ENCODE measurements at places on chromosomes 3 and 15. TPM values are rescaled to one million over a fixed set of nuclear protein-coding genes. Genes with fewer than 3 reads are reported as not detected.

GRCh38 chr3:141646760-141647561, 91.1 kb upstream of the RNF7 start:
- no peaks in the 10 kb centered on the region for H3K27me3 ChIP-seq
- DNase-seq: peak; percentile 86

- no peaks in the 10 kb centered on the region for H3K27me3 ChIP-seq
- DNase-seq: no peak
- peaks cover 21% of the 10 kb centered on the region for H3K4me1 ChIP-seq
- H3K36me3 ChIP-seq: peaks cover 13% of the 10 kb centered on the region
Measured at GRCh38 chr15:42731461-42731860, 5.5 kb downstream of the CDAN1 start.

- DNase-seq: no peak
- H3K36me3 ChIP-seq: no peaks in the 10 kb centered on the region
- peaks cover 9% of the 10 kb centered on the region for H3K4me1 ChIP-seq
- H3K27me3 ChIP-seq: no peaks in the 10 kb centered on the region
- no peak overlapping the region for H3K4me3 ChIP-seq
Measured at GRCh38 chr3:100706365-100706764, 2.9 kb upstream of the TFG start.

GRCh38 chr15:48637639-48638038, 7.9 kb downstream of the FBN1 start:
- no peaks in the 10 kb centered on the region for H3K27me3 ChIP-seq
- H3K4me3 ChIP-seq: no peak overlapping the region
- H3K36me3 ChIP-seq: no peaks in the 10 kb centered on the region
- DNase-seq: no peak
- no peak overlapping the region for H3K27ac ChIP-seq

GRCh38 chr15:71758711-71759110, 51.6 kb upstream of the NR2E3 start:
- no peak overlapping the region for H3K27ac ChIP-seq
- DNase-seq: no peak
- H3K27me3 ChIP-seq: no peaks in the 10 kb centered on the region

GRCh38 chr3:178306432-178307115, 229.7 kb upstream of the KCNMB2 start:
- no peak overlapping the region for H3K4me3 ChIP-seq
- H3K36me3 ChIP-seq: no peaks in the 10 kb centered on the region
- no peaks in the 10 kb centered on the region for H3K27me3 ChIP-seq
- H3K4me1 ChIP-seq: no peaks in the 10 kb centered on the region
- H3K27ac ChIP-seq: no peak overlapping the region

The CCDC54 gene
- not detected for total RNA-seq

All from body of pancreas (tissue), 4 donors.